ENCODE measurements at places on chromosomes 6 and 20.

GRCh38 chr6:134516582-134516981, 198.7 kb upstream of the SGK1 start:
- no peak for DNase-seq

- DNase-seq, result no peak
Observed at GRCh38 chr6:37983720-37984501, 164.4 kb downstream of the ZFAND3 start.

DNA sequence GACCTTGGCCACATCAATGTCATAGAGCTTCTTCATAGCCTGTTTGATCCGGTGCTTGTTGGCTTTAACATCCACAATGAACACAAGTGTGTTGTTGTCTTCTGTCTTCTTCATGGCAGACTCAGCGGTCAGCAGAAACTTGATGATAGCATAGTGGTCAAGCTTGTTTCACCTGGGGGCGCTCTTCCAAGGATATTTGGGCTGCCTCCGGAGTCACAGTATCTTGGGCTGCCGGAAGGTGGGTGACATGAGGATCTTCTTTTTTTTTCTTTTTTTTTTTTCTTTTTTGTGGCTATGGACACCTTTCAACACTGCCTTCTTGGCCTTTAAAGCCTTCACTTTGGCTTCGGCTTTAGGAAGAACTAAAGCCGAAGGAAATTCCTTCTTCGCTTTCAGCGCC, 244.6 kb downstream of the GJA1 start:
- DNase-seq, result no peak

- no peak for DNase-seq
Observed at GRCh38 chr6:149233056-149233715, 84.3 kb upstream of the TAB2 start.

- no peak for DNase-seq
Observed at GRCh38 chr6:148523551-148523950, 180.9 kb downstream of the SASH1 start.

- no peak for DNase-seq
Observed at GRCh38 chr20:32626859-32627636, 41.9 kb upstream of the NOL4L start.

DNA sequence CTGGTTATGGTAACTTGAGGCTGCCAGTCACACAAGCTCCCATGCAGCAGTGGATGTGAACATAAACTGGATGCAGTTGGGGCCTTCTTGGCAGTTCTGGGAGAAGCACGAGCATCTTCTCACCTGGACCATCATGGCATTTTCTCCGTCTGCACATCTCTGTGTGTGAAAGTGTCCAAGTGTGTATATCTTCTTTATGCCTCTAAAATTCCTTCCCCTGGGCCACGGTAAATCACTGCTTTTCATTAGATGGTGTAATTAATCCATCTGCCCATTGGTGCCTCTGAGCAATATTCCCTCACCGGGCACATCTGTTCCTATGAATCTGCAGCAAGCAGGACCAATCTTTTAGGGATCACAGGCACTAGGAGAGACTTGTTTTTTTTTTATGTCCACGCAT, 138.0 kb downstream of the MAP3K7 start:
- DNase-seq, result no peak

DNA sequence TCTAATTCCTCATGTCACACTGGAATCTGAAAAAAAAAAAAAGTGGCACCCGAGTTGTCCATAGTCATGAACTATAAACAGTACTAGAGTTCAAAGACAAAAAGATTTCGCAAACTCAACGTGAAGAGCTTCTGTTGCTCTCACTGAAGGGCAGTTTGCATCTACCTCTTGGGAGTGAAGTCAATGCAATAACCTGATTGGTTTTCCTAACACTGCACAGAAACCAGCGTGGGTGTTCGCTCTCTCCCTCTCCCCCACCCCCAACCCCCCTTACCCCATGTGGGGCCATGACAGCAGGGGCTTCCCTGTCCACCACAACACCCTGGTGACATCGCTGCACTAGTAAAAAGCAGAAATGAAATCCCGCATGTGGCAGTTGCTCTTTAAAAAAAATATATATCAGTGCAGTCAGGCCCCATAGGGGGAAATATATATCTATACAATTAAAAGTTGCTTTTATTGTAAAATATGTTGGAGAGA, 66.9 kb downstream of the GMPR start:
- no peak for DNase-seq

GRCh38 chr6:131013495-131013894, 49.5 kb downstream of the EPB41L2 start:
- no peak for DNase-seq

GRCh38 chr6:16999491-17000436, 102.1 kb upstream of the STMND1 start:
- no peak for DNase-seq

DNA sequence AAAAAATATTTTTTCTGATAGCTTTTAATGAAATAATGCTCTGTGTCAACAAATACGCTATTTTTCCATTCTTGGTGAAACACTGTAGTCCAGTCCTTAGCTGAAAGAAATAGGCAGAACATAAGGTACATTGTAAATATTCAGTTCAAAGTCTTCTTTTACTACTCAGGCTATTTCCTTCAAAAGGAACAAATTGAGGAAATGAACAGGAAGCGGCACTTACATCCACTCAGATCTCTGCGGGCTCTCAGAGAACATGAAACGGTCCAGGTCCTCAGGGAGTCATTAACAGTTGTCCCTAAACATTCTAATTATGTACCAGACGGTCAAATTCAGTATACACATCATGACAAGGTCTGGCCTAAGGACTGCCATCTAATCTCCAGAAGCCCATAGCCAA, 212.6 kb downstream of the KIF16B start:
- DNase-seq, result no peak

GRCh38 chr6:21771626-21772320, 178.2 kb downstream of the SOX4 start:
- DNase-seq, result no peak

DNA sequence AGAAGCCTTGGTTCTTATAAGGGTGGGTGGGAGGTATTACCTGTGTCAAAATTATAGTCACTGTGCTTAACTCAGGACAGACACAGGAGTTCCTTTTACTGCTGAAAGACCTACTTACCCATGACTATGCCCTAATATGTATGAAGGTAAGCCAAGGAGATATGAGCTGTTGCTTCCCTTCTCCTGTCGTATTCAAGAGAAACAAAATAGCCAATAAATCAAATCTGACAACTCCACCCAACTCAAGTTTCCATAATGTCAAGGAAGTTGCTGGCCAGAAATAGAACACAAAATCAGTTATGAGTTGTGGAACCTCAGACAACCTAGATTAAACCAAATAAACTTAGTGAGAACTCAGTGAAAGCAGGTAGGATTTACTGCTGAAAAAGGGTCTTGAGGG, 25.1 kb downstream of the ZNF133 start:
- no peak for DNase-seq

- DNase-seq, result no peak
Observed at GRCh38 chr6:111113336-111114086, 26.2 kb downstream of the SLC16A10 start.

GRCh38 chr6:128981716-128982115, 98.8 kb downstream of the LAMA2 start:
- DNase-seq, result no peak

- no peak for DNase-seq
Observed at GRCh38 chr20:50885068-50885467, 46.2 kb downstream of the ADNP start.

- DNase-seq, result no peak
Observed at GRCh38 chr6:113488812-113489685, 368.1 kb upstream of the MARCKS start.

GRCh38 chr20:57265997-57266290, 497 bp downstream of the BMP7 start:
- DNase-seq, result no peak

DNA sequence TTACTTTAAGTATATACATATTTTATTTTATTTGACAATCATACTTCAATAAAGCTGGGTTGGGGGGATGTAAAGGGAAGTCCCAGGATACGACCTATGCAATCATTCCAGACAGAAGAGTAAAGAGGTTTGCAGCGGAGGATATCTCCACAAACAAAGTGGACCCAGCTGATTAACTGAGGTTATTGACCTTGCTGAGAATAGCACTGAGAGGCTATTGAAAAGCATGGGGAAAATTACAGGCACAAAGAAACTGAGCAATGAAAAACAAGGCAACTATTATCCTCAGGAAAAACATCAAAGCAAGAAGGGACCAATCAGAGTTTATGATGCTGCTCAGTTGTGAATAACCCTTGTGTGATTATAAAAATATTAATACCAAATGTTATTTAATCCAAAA, 32.6 kb downstream of the SERPINB1 start:
- DNase-seq, result no peak

- no peak for DNase-seq
Observed at GRCh38 chr20:60271597-60271996, 313.4 kb downstream of the CDH26 start.

DNA sequence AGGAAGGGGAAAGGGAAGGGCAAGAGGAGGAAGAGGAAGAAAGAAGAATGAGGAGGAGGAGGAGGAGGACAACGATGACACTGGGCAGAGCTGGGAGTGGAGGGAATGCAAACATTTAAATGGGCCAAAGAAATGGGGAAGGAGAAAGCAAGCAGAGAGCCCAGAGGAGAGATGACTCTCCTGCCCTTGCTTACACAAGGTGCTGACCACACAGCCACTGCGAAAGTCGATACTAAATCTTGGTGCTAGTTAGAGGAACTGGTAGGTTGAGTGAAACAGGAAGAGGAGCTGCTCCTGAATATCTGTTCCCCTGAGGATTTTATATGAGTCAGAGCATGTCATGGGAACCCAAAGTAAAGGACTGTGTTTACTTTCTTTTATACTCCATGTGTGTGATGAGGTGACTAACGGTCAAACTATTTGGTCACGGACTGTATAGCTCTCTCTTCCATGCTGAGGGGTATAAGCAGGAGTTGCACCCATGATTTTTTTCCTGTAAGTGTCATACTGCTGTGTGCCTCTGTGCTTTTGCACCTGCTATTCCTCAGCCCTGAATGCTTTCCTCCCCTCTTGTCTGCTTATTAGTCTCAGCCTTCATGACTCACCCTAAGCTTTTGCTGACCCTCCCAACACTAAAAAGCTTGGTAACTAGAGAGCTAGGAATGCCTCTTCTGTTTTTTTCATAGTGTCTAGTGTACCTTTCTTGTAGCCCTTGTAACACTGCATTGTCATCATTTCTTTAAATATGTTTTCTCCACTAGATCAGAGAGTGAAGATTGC, 9.5 kb upstream of the PAQR8 start:
- no peak for DNase-seq

GRCh38 chr6:3850451-3851203, 1.5 kb downstream of the FAM50B start:
- DNase-seq, result peak; percentile 53

DNA sequence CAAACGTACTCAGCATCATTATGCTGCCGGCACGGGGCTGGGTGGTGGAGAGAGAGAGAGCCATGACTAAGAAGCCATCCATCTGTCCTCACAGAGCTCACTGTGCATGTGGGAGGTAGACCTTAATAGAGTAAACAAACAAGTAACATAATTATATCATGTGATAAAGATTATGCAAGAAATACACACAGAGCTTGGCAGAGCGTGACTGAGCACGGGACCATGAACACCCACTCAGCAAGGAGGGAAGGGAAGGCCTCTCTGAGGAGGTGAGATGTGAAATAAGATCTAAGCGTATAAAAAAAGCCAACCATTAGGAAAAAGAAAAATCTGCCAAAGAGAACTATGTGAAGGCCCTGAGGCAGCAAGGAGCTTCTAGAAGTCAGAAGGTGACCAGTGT, 207.5 kb downstream of the PTPRT start:
- DNase-seq, result no peak

DNA sequence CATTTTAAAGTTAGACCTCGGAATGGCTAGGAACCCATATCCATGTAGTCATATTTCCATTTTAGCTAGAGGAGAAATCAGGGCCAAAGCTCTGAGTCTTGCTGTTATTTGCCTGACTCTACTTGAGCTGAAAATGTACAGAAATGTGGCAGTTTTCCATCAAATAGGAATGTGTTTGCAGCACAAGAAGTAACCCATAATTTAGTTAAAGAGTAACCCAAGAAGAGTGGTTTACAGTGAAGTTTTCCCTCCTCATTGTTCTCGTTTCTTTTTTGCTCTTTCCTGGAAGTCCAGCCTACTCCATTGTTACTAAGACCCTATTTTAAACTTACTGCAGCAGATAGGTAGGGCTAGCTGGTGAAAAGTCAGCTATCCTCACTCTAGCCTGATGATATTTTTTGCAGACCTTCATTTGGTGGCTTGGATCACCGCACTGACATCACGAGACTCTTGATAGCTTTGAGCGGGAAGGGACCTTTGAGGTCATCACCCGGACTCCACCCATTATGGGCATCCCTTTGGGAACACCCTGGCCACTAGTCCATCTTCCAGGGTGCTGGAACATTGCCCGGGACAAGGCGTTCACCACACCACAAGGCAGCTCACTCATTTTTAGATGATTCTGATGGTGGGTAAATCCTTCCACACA, 28.0 kb upstream of the ADGRF5 start:
- no peak for DNase-seq

- DNase-seq, result no peak
Observed at GRCh38 chr20:59144179-59144830, 19.3 kb upstream of the ZNF831 start.

All from T-helper 1 cell (primary cell).